ENCODE measurements at places on chromosomes 5 and 9.

DNA sequence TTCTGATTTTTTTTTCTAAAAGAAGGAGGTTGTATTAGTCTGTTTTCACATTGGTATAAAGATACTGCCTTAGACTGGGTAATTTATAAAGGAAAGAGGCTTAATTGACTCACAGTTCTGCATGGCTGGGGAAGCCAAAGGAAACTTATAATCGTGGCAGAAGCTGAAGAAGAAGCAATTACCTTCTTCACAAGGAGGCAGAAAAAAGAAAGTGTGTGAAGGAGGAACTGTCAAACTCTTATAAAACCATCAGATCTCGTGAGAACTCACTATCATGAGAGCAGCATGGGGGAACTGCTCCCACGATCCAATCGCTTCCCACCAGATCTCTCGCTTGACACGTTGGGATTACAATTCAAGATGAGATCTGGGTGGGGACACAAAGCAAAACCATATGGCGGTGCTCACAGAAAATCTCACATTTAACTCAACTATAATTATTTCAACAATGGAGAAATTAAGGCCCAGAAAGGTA, 27.1 kb downstream of the DPYSL3 start:
- DNase-seq, result no peak

- DNase-seq, result no peak
These were observed 38.9 kb upstream of the DAB2IP start for GRCh38 chr9:121612511-121612998.

GRCh38 chr9:98430535-98431292, 175.3 kb upstream of the TBC1D2 start:
- DNase-seq, result no peak

GRCh38 chr5:16253856-16254255, 74.3 kb upstream of the MARCHF11 start:
- no peak for DNase-seq

DNA sequence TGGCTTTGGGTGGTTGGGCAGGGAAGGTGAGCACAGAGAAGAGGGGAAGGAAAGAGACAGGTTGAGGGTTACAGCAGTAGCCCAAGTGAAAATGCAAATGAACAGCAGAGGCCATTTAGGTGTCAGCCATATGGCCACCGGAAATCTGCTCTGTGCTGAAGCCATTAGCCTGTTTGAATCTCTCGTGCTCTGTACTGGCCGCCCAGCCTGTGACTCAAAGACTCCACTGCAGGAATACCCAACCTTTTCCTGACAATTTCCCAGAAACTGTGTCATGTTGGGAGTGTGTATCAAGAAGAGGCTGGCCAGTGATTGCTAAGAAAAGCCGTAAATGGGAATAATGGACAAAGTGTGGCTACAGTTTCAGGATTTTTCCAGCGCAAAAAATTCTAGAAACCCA, 35.9 kb upstream of the RAI14 start:
- DNase-seq, result no peak

Measured in NCI-H2171 (cell line).